IPS DF 19.7 (cell line): ENCODE measurements at places on chromosomes 1 and 21.

DNA sequence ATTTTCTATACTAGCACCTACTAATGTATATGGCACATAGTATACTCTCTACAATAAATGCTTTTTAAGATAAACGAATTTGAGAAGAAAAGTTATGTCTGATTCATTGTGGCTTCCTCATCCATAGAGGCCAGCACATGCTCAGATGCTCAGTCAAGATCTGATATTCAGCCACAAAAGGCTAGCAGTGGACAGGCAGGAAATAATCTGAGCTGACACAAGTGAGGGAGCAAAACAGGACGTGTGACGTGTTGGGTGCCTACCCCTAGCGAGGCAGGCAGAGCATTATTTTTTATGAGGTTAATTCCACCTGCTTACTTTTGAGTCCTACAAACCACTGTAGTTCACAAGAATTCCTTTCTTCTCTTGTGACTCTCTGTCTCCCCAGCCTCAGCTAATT lies 550.9 kb downstream of the SMYD3 start:
- DNase-seq = no peak

DNA sequence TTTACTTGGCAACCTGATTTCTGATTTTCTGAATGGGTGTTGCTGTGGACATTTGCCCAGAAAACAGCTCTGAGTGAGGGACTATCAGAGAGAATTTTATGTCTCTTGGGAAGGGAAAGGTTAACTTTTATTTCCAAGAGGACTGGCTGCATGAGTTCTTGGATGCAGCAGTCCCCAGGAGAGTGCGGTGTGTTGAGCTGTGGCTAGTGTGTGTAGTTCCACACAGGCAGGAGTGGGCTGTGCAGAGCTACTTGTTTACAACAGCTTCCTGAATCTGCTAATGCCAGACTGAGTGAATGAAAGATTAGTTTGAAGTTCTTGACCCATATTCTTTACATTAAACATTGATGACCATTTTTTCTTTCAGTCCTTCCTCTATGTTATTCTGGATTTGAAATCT lies 41.0 kb upstream of the APOBEC4 start:
- no peak for DNase-seq

DNA sequence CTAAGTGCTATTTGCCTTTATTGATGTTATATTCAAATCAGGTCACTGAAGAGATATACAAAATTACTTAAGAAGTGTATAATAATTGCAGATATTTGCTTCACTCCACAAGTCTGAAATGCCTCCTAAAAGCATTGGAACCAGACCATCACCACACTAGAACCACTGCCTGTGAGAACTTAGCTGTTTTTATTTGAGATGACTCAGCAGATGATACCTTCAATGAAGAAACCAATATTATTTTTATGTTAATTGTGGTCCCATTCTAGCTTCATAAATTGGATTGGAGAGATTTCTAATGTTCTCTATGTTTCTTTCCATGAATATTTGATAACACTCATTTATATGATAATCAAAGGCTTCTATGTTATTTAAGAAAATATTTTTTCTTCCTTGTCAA lies 740.6 kb downstream of the KCNT2 start:
- no peak for DNase-seq

DNA sequence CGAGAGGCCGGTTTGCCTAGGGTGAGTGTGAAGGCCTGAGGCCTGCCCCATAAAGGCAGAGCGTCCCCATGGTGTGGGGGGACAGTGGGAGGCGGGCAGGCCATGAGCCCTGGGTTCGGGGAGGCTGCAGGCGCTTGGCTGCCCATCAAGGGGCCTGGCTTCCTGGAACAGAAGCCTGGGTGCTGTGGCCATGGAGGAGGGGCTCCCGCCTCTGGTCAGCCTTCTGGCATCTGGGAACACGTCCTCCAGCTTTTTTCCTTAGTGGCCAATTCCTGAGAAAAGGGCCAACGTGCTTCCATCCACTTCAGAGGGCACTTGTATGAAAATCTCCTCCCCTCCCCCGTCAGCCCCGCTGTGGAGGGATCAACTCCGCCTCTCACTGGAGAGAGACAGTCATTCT lies 58.7 kb downstream of the PRDM16 start:
- no peak for DNase-seq

DNA sequence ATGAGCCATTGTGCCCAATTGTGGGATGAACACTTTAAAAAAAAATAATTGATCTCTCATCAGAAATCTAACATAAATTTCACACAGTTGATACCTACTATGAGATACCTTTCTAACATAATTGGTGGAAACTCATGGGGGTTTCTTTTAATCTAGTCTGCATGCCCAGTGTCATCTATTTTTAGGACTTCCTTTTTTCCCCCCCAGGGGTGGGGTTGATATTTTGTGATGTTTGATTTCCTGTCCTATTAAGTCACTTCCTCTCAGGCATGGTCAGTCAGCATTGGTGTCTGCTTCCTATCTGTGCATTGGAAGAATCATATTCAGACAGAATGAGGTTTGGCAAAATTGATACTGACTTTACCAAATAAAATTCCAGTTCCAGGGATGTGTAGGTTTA lies 21.5 kb downstream of the NFYC start:
- no peak for DNase-seq

DNA sequence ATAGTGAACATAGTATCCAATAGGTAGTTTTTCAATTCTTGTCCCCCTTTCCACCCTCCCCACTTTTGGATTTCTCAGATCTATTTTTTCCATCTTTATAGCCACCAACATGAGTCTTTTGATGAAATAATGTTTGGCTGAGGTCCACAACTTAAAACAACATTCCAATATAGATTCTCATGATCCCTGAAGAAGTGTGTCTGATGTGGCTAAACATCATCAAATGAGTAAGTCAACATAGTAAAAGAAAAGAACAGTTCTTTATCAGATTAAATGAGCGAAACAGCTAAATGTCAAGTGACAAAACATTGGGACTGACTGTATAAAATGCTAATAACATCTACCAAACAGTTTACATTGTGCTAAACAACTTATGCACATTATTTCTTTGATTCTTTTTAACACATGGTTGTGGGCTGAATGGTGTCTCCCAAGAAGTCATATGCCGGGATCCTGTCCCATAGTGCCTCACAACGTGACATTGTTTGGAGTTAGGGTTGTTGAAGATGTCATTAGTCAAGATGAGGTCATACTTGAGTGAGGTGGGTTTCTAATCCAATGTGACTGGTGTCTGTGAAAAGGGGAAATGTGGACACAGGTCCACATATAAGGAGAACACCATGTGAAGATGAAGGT lies 453.6 kb downstream of the LTN1 start:
- DNase-seq = no peak

DNA sequence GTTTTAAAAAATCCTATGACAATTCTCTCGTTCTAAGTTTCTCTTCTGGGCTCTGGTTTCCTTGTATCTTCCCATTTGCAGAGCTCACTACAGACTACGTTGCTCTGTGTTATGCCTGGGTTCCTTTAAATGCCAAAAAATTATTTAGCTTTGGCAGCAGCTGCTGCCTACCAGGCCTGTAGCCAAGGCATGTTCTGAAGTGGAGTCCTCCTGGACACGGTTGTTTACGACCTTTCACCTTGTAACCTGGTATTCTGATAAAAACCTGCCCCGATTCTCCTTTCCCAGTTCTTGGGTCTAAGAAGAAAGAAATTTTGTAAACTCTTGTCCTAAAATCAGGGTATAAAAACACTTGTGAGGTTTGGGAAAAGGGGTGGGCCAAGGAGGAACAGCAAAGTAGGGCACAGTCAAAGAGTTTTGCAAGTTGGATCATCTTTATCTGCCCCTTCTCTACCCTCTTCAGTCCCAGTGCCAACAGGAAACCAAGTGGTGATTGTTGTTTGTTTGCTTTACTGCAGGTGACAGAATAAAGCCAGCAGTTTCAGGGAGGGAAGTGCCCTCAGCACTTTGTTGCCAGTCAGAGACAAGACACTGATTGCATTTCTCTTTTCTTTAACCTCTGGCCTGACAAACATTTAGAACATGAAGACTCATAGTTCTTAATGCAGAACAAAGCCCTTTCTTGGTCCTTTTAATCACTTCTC lies 3.1 kb upstream of the TXNIP start:
- DNase-seq = no peak

DNA sequence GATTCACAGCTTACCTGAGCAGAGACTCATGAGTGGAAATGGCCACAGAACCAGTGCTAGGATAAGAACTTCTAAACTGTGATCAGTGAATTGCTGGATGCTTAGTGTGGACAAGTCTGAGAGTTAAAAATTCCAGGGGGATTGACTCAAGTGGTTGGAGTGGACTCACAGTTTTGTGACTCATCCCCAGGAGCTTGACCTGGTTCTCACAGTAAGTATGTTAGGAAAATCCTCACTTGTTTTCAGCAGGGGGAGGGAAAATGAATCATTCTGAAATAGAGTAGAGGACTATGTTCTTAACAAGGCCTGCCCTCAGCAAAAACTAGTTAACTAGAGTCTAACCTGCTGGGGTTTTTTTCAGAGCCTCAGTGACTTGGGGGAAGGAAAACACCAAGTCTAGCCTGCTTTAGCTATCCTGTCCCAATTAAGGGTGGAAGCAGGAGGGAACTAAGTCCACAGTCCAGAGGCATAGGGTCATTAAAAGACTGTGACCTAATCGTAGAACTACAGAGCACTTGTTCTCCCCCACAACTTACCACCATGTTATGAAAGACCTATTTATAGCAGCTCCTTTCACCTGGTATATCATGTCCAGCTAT lies 6.1 kb upstream of the CDC73 start:
- no peak for DNase-seq

DNA sequence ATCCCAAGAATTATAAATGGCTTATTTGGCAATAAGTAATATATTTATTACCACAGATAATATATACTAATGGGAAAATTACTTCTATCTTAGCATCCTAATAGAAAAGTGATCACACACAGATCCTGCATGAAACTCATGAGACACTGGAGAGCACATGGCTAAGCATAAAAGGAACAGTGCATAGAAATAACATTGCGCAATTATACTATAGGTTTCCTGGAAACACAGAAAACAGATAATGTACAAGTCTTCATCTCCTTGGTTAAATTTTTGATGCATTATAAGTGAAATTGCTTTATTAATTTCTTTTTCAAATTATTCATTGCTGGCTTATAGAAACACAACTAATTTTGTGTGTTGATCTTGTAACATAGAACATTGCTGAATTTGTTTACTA lies 210.4 kb downstream of the USH2A start:
- DNase-seq = no peak

DNA sequence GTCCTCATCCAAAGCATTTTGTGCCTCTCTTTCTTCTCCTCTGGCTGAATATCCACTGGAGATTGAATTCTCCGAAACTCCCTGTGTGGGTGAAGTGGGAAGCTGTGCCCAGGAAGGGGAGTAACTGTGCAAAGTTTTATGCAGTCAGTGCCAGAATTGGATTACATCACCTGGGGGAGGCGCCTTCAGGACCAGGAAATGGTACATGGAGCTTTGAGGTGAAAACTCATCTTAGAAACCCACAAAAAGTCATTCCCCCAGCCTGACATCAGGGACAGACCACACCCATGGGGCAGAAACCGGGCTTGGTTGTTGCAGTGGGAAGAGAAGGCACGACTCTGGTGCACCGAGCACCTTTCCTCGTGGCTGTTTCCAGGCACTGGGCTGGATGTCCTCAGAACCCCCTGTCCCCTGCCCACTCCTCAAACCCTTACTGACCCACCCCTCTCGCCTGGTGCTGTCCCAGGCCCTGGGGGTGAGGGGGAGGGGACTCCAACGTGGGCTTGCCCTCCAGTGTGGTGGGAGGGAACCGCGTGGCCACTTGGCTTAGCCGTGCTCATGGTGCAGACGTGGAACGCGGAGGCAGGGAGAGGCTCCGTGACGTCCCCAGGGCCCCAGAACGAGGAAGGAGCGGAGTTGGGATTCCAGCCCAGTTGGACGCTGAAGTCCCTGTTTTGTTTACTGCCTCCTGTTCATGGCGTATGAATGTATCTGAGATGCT lies 15.7 kb downstream of the TFF3 start:
- DNase-seq = no peak

GRCh38 chr1:25657883-25658760 lies 41.5 kb downstream of the MAN1C1 start:
- DNase-seq = no peak

DNA sequence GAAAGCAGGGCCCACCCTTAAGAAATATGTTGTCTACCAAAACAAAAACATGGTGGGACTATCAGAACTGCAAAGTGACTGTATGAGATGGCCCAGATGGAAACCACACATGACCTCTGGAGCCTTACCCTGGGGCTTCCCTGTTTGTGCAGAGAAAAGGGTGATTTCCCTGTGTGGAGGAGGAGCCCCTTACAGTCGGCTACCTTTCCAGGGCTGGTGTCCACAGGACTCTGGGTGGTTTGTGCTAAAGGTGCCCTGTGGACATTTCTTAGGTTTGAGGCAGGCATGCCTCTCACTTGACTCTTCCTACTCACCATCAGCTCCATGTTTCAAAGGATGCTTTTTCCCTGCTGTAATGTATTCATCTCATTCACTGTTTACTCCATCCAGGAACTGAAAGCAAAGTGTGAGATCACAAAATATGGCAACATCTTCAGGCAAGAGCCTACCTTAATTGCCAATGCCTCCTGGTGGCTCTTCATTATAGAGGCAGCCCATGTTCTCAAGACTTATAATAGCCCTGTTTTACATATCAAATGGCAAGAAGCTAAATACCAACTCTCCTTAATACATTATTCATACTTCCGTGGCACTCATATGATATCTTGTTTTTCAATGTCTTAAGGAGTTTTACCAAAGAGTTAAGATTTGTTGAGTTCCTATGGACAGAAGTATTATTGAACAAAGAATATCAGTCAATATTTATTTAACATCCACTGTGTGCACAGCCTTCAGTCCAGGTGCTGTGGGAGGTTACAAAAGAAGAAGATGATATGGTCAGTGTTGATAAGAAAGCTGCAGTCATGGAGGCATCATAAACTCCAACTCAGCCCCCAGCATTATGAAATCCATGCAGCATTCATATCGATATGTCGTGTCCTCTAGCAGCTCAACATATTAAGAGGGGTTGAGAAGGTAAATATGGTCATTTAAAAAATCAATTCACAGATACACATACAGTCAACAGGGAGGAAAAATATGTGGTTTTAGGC lies 15.5 kb upstream of the TFF3 start:
- no peak for DNase-seq

- DNase-seq = no peak
Measured at GRCh38 chr1:245412306-245412705, 257.5 kb downstream of the KIF26B start.

DNA sequence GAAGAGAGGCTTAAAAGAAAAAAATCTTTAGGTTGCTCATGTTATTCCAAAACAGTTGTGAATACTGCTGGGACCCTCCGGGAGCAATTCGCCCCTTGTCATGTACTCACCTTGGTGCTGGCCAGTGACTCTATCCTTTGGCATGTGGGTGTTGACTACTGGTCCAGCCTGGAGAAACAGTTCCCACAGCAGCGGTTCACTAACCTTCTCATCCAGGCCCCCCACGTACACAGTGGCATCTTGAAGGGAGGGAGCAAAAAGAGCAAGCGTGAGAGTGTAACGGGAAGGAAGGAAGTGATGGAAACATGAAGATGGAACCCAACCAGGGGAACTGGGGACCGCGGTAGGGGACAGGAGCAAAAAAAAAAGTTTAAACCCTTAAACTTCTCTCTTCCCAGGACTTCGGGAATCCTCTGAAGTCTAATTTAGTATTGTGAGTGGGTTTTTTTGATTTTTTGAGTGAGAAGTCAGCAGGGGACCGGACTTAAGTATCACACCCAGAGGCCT lies 494 bp downstream of the SF3B4 start:
- no peak for DNase-seq

- DNase-seq = no peak
Measured at GRCh38 chr1:93549131-93549530, 101.2 kb downstream of the FNBP1L start.
